ENCODE measurements at places on chromosomes 5 and 9.

DNA sequence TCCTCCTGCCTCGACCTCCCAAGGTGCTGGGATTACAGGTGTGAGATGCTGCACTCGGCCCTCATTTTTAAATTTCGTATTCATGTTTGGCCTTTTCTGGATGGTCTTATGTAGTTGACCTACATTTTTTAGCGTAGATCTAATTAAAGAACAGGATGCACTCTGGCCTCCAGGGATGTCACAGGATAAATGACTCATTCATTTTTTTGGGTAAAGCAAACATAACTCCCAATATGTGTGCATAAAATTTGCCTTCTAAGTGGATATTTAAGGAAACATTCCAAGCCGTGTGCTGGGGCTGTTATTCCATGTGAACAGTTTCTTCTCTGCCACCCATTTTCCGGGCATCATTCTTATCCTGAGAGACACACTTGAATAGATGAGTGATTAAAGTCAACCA is 501.6 kb downstream of the IRX1 start:
- no peak for DNase-seq

GRCh38 chr5:104178829-104179456 is 616.4 kb upstream of the NUDT12 start:
- no peak for DNase-seq

- DNase-seq, result no peak
Measured at GRCh38 chr5:143383988-143384387, 19.5 kb downstream of the NR3C1 start.

GRCh38 chr5:173202266-173202875 is 32.6 kb downstream of the NKX2-5 start:
- no peak for DNase-seq

DNA sequence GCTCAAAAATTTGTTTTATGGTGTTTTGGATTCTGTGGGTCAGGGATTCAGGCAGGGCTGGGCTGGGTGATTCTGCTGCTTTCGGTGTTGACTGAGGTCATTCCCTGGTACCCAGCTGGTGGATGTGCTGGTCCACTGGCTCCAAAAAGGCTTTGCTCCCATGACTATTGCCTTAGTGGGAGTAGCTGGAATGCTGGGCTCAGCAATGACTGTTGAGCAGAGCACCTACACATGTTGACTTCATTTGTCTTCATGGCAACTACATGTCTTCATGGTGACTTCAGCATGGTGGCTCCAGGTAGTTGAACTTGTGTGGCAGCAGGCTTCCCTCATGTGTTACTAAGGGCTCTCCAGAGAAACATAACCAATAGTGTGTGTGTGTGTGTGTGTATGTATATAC is 297.2 kb downstream of the DOCK8 start:
- DNase-seq, result no peak

DNA sequence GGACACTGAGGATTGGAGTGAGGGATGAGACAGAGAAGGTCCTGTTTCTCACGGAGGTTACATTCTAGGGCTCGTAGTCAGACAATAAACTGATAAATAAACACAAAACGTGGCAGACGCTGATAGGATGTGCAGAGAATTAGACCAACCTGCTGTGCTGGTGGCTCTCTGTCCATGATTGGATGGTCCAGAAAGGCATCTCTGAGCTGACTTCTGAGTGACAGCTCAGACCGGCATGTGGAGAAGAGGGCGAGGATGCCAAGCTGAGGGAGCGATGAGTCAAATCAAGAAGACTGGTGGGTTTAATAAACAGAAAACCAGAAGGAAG is 132.3 kb upstream of the TAF11L2 start:
- DNase-seq, result no peak

GRCh38 chr5:17890501-17890900 is 256.2 kb downstream of the TAF11L14 start:
- DNase-seq, result no peak

DNA sequence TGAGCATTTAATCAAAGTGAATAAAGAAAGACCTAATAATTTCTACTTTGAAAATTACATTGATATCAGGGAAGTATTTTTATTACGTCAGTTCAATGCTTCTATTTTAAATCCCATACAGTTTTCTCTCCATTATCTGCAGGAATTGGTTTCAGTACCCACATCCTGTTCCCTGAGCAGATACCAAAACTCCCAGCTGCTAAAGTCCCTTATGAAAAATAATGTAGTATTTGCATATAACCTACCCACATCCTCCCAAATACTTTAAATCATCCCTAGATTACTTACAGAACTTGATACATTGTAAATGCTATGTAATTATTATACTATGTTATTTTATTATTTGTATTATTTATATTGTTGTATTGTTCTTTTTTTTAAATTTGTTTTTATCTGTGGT is 125.4 kb upstream of the MINAR2 start:
- no peak for DNase-seq

- no peak for DNase-seq
Measured at GRCh38 chr9:33148367-33149014, 18.6 kb downstream of the B4GALT1 start.
